ENCODE measurements at places on chromosomes 6 and 20.
A peak's percentile ranks its signal among the peaks of the same experiment; 100 is the strongest.

DNA sequence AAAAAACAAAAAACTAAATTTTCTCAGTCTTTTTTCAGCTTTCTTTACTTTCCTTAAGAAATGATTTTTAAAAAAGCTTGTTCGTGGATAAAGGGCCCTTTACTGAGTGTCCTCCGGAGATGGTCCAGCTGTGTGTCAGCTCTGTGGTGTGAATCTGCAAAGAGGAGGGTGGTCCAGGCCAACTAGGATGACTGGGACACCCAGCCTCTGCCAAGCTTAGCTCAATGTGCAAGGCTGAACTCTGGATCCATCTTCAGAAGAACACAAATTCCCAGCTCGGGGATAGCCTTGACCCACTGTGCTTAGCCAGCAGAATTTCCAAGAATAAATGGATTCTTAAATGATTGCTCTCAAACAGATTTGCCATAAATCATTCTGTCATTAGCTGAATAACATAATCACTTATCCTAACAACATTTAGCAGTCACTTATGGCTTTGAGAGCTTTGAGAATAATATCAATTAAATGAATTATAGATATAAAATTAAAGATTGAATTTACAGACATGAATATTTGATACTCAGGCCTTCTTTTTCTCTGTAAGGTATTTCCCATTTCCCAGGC, 14.2 kb upstream of the CALHM5 start:
- no peak for DNase-seq

DNA sequence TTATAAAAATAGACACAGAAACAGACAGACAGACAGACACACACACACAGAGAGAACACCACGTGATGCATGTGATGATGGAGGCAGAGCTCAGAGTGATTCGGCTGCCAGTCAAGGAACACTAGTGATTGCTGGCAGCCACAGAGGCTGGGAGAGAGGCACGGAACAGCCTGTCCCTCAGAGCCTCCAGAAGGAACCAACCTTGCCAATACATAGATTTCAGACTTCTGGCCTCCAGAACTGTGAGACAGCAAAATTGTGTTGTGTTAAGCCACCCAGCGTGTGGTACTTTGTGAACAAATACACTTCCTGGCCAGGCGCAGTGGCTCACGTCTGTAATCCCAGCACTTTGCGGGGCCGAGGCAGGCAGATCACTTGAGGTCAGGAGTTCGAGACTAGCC, 9.5 kb upstream of the PARD6B start:
- no peak for DNase-seq

DNA sequence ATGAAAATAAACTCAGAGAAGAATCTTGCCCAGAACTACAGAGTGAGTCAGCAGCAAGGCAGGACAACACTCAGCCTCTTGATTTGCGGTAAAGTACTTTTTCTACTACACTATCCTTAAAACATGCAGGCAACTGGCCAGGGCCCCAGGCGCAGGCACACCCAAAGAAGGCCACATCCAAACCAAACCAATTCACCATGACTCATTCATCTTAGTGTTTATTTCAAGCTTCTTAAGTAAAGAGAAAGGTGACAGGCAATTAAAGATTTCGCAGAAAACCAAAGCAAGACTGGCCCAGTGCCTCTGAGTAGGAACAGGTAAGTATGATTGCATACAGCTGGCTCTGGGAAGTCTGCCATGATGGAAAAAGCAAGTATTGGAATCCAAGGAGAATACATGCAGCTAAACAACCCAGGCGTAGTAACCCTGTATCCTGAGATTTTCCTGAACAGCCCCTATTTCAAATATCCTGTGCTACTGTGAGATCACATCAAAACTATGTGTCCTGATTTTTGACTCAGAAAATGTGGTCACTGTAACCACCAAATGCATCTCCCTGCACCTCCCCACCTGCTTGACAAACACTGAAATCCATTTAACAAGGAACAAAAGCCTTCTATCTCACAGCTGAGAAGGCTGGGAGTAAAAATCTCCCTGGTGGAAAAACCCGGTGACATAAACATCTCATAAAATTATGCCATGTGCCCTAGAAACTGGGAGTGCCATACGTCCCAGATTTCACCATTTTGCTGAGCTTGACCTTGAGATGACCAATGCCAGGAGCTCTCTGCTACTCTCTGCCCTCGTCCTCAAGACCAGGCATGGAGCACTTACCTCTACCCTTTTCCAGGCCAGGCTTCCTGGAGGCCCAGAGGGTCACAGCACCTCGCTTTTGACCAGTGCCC, 12.4 kb downstream of the WFDC3 start:
- DNase-seq: no peak

DNA sequence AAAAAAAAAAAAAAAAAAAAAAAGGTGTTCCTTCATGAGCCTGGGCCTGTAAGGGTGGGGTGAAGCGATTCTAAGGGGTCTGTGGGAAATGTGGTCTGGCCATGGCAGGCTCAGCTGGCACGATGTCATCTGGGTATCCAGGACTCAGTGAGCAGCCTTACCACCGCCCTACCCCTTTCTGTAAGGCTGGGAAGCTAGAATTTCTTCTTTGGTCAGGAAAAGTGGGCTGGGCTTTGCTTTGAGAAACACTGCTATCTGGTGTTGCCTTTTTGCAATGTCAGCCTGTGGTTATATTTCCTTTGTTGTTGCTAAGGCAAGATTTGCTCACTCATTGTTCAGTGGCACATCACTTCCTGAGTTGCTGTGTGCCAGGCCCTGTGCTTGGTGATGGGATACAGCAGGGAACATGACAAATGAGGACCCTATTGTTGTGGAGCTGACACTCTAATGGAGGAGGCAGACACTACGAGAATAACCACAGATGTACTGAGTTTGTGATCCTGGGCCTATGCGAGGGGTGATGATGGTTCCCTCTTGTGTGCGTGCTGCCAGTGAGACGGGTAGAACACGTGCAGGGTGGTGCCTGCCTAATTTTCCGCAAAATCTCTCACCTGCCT, 45.9 kb upstream of the ZNFX1 start:
- DNase-seq: peak; percentile 60

DNA sequence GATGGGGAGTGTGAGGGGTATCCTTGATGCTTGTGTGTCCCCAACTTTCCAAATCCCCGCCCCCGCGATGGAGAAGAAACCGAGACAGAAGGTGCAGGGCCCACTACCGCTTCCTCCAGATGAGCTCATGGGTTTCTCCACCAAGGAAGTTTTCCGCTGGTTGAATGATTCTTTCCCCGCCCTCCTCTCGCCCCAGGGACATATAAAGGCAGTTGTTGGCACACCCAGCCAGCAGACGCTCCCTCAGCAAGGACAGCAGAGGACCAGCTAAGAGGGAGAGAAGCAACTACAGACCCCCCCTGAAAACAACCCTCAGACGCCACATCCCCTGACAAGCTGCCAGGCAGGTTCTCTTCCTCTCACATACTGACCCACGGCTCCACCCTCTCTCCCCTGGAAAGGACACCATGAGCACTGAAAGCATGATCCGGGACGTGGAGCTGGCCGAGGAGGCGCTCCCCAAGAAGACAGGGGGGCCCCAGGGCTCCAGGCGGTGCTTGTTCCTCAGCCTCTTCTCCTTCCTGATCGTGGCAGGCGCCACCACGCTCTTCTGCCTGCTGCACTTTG, at the start of gene TNF:
Gene TNF (plus strand): TSS at position 231 of the 567 bp plus-strand sequence. CDS start 177 bp downstream, at position 408.
- DNase-seq: peak; percentile 92

- DNase-seq: no peak
Observed at GRCh38 chr6:168355716-168356522, 36.3 kb upstream of the DACT2 start.

GRCh38 chr6:74073429-74073828, 377.4 kb downstream of the CD109 start:
- no peak for DNase-seq
